ENCODE measurements at places on chromosomes 6 and 20.

GRCh38 chr6:158170656-158171081 is 2.5 kb downstream of the GTF2H5 start:
- peak; percentile 77 for DNase-seq

DNA sequence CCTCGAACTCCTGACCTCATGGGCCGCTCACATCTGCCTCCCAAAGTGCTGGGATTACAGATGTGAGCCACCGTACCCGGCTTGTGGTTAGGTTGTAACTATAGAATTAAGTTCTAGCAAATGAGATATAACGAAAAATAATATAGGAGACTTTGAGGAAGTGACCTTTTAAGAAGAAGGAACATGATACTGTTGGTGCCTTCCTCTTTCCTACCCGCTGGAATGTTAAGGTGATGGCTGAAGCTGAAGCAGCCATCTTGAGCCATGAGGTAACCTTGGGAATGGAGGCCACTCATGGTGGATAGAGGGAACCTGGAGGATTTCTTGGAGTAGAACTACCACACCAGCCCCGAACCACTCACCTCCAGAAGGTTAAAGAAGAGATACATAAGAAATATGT is 48.1 kb upstream of the MDGA1 start:
- DNase-seq, result no peak

- DNase-seq, result no peak
Measured at GRCh38 chr6:22036275-22036674, 260.6 kb downstream of the PRL start.

DNA sequence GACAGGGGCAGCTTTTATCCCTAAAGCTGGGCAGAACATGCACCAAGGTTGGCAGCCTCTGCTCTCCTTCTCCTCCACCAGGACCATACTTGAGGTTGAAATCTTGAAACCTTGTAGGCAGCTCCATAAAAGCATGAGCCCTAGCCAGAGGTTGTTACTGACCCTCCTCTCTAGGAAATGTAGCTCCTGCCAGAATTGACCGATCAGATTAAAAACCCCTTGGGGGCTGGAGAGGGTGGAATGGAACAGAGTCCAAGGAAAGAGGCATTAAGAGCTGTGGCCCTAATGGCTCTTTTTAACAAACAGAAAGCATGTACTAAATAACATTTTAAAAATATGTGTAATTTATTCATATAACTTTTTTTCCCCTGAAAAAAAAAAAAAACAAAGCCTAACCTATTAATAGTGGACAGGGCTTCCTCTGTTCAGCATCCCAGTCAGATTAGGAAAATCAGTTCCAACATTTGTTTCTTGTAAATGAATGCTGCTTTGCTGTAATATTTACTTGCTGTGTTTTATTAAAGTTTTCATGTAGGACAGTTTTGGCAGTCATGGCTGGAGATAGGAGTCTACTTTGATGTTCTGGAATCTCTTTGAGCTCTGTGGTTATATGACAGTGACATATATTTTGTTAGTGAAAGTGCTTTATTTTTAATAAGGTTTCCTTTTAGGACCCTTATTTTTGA is 41.3 kb downstream of the MTHFD1L start:
- DNase-seq, result no peak

- peak; percentile 26 for DNase-seq
Measured at GRCh38 chr6:158868890-158869825, 50.0 kb upstream of the EZR start.

DNA sequence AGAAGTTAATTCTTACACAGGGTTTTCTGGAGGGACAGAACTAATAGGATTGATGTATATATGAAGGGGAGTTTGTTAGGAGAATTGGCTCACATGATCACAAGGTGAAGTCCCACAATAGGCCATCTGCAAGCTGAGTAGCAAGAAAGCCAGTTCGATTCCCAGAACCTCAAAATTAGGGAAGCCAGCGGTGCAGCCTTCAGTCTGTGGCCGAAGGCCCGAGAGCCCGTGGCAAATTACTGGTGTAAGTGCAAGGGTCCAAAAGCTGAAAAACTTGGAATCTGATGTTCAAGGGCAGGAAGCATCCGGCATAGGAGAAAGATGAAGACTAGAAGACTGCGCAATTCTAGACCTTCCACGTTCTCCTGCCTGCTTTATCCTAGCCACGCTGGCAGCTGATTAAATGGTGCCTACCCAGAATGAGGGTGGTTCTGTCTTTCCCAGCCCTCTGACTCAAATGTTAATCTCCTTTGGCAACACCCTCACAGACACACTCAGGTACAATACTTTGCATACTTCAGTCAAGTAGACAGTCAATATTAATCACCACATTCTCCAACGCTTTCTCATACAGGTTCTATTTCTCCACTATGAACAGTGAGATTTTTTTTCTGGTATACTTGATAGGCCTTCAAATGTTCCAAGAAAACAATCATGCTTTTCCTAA is 357.0 kb downstream of the LAMA2 start:
- DNase-seq, result no peak
